ENCODE measurements at places on chromosomes 12 and 14.

- DNase-seq: peak; percentile 14
These were observed 12.6 kb downstream of the RXYLT1 start for GRCh38 chr12:63792338-63792737.

DNA sequence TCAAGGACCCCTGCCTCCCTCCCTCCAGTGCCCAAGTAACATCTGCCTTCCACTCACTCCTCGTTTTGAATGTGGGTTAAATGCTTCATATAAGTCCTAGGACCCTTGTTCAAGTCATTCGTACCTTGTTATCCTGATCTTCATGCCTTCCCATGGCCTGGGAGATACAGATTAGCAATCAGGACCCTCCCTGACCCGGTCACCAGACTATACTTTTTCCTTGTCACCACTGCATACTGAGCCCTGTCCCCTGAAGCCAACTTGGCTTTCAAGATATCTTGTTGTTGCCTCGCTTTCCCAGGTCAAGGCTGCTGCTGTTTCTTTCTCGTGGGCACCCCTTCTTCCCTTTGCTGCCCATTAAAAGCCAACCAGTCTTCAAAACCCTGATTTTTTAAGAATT is 208.5 kb downstream of the ANO2 start:
- no peak for DNase-seq

- no peak for DNase-seq
These were observed 34.7 kb upstream of the SOCS2 start for GRCh38 chr12:93537769-93538168.

DNA sequence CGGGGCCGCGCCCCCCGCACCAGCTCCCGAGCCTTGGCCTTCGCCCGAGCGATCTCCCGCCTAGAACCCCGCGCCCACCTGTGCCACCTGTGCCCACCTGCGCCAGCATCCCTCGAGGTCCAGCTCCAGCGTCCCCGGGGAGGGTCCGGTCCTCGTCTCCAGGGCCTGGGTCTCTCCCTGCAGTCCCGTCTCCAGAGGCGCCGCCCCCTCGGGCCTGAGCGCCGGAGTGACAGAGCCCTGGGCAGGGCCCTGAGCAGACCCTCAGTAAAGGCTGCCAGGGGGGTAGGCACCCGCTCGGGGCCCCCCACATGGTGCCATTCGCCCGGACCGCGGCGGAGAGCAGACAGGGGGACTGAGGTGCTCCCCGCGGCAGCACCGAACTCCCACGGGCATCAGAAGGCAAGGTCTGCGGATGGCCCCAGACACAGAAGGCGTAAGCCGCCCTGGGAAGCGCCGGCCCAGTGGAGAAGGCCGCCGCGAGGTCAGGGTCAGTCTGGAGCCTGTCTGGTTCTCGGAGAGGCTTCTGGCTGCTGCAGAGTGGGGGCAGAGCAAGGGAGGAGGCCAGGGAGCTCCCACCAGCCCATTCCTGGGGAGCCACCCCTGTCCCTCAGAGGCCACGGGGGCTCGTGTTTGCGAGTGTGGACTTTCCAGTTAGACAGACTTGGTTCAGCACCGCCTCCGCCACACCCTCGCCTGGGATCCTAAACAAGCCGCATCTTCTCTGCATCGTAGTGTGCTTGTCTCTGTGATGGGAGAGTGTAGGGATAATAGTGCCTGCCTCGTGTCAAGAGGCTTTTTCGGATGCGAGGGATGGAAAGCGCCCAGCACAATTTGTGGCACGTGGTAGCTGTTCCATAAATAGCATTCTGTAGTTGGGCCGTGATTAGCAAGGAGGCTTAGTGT is 1.1 kb upstream of the PPP1R13B start:
- no peak for DNase-seq

Measured in NCI-H2029 (cell line).